ENCODE measurements at places on chromosomes 16 and 17. TPM values are rescaled to one million over a fixed set of nuclear protein-coding genes. Genes with fewer than 3 reads are reported as not detected.

The CES3 gene
- total RNA-seq = 0.29 TPM

The OR1A1 gene
- total RNA-seq = not detected

The SULT1A2 gene
- 2.9 TPM for total RNA-seq

The DNAH9 gene
- 1.7 TPM for total RNA-seq

The C1QL1 gene
- 1.1 TPM for total RNA-seq

The NOS2 gene
- 0.23 TPM for total RNA-seq

The ACAP1 gene
- 12.7 TPM for total RNA-seq

The KREMEN2 gene
- not detected for total RNA-seq

The ST6GALNAC2 gene
- total RNA-seq = 28.7 TPM

DNA sequence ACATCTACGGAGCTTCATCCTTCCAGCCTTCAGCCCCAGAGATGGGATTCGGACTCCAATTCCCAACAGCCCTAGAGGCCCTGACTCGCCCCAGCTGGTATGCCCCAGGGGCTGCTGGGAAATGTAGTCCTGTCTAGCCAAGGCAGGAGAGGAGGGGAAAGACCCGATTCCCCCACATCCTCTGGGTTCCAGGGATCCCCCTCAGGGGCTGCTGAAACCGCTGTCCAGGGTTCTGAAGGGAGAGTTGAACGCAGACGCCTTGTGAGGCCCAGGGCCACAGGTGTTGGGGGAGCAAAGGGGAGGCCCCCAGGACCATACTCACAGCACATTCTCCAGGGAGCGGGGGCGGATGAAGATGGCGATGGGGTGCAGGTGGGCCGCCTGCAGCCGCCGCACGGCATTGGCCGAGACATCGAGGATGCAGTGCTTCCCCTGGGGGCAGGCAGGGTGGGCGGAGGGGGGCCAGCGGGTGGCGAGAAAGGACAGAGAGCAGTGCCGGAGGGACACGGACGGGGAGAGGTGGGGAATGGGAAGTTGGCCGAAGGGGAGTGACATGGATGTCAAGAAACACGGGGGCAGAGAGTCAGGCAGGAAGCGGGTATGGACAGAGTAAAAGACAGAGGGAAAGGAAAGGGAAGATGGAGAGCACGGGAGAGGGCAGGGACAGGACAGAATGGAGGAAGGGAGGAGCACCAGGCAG is 12.6 kb upstream of the ASGR1 start:
- no peak for DNase-seq

DNA sequence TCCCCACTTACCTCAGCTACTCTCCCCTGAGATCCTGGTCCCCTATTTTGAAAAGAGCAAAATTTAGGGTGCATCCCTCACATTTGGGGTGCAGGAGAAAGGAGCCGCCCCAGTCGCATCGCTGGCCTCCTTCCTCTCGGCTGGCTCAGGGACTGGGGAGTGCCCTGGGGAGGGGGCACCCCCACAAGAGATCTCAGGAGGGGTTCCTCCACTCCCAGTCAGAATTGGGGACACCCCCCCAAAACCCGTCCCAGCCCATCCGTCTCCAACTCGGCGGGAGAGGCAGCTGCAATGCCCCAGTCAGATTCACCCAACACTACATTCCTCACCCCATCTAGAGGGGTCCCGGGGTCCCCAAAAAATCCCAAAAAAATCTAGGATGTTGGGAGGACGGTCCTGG is 3.5 kb upstream of the BCL6B start:
- peak; percentile 44 for DNase-seq

GRCh38 chr16:28951410-28951943 is 740 bp downstream of the NFATC2IP start:
- peak; percentile 51 for DNase-seq

DNA sequence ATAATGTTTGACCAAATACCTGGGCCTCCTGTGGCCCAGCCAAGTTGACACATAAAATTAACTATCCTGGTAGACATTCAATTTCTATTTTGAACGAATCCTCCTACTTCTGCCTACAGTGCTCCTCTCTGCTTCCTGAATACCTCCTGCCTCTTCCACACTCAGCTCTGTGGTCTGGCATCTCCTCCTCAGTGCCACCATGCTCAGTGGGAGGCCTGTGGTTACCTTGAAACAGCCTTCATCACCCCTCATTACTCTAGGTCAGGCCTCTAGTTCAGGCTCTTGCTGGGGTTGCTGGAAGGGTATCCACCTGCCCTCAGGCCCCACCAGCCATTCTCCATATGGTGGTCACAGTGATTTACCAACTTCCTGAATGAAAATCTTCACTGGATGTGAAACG is 5.1 kb downstream of the LYRM9 start:
- no peak for DNase-seq

DNA sequence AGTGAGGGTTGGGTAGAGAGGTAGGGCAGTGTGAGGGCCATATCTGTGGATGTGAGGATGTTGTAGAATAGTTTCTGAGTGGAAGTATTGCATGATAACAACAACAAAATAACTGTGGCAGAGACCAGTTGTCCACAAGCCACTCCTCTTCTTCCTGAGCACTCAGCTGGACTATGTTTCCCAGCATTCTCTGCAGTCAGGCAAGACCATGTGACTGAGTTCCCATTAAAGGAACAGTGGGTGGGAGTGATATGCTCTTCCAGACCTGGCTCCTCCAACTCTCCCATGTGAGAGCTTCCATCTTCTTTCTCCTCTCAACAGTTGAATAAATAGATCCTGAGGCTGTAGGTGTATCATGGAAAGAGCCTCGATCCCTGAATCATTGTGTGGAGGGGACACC is 272.4 kb downstream of the CBLN1 start:
- DNase-seq = no peak

GRCh38 chr16:80117556-80118130 is 423.1 kb upstream of the DYNLRB2 start:
- DNase-seq = no peak

- no peak for DNase-seq
Observed at GRCh38 chr16:29644338-29644857, 18.6 kb upstream of the SPN start.

DNA sequence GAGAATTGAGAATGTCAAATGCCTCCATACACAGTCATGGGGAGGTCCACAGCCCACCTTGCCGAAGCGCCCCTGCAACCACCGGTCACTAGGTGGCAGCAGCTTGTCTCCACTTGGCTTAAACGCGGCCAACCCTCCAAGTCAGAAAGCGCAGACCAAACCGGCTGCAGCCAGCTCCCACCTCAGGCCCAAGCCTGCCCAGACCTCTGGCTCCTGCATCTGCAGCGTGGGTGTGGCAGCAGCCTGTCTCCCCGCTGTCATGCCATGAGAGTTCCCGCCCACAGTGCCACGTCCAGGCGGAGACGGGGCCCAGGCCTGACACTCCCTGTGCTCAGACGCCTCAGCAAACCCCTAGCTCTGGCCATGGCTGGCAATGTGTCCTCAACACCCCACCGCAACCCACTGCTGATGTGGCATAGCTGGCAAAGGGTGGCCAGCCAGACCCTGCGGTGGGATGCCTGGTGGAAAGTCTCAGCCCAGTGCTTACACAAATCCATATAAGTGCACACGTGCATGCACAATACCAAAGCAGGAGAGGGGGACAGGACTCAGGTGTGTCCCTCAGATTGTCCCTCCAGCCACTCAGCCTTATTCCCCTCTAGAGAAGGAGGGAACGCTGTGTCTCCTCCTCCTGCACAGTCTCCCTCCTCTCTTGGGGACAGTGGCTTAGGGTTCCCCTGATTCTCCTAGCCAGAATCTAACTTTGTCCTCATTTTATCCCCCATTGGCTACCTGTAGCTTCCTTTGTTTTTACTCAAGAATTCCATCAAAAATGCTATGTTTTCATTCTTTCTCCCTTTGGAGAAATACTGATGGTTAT is 10.9 kb downstream of the COPZ2 start:
- peak; percentile 95 for DNase-seq

DNA sequence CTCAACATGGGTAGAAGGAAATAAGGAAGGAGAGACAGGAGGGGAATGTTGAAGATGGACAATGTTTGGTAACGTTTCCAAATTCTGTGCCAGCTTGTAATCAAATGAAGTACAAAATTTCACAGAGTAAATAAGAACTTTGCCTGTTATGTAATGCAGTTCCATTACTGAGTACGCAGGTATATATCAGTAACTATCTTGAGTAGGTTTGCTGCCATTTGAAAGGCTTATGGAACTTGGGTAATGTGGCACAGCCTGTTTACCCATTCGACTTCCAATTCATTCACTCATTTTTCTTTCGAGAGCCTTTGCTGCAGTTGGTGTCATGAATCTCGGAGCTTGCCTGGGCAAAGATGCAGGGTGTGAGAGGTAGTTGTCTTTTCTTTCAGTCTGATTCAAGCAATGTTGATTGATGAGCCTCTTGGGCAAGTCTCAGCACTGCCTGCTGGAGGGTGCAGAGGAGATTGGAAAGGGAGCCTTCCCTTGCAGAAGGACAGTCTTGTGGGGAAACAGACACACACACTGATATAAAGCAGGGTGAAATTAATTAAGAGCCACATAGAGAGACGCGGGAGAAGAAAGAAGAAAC is 53.4 kb downstream of the ZNF18 start:
- DNase-seq = no peak

DNA sequence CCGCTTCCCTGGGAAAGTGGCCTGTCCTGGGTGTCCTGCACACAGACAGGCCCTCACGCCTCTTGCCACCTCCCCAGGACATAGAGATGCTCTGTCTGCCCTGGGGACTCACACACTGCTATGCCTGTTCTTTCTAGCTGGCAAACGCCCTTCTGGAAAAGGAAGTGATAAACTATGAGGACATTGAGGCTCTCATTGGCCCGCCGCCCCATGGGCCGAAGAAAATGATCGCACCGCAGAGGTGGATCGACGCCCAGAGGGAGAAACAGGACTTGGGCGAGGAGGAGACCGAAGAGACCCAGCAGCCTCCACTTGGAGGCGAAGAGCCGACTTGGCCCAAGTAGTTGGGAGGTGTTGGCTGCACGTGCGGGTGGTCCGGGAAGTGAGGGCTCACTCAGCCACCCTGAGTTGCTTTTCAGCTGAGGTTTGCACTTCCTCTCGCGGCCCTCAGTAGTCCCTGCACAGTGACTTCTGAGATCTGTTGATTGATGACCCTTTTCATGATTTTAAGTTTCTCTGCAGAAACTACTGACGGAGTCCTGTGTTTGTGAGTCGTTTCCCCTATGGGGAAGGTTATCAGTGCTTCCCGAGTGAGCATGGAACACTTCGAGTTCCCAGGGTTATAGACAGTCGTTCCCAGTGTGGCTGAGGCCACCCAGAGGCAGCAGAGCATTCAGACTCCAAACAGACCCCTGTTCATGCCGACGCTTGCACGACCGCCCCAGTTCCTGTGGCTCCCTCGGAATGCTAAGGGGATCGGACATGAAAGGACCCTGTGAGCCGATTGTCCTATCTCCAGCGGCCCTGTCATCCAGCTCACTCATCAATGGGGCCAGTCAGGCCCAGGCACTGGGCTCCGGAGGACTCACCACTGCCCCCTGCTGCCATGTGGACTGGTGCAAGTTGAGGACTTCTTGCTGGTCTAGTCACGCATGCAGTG is 3.5 kb upstream of the RPL13 start:
- DNase-seq = peak; percentile 74

GRCh38 chr17:41466988-41467387 is at the start of gene KRT32:
TSS of gene KRT32 (minus strand) at chr17:41467386. CDS start at chr17:41467325, 61 bp downstream.
- no peak for DNase-seq

- DNase-seq = no peak
Observed at GRCh38 chr16:54879681-54880080, 51.0 kb upstream of the IRX5 start.

- no peak for DNase-seq
Observed at GRCh38 chr16:9526791-9527190, 435.3 kb downstream of the HAPSTR1 start.

DNA sequence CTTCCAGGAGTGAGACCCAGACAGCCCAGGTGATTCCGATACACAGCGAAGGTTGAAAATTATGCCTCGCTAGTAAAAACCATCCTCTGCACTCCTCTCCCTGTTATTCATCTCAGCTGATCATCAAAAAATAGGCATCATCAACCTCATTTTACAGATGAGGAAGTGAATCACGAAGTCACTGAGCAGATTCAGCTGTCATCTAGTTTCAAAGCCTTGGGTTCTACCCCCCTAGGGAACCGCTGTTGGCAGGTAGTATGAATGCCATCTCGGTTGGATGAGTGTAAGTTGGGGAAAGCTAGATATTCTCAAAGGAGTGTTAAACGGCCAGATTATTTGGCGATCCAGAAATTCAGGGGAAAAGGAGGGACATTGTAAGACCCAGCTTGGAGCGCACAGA is 2.0 kb downstream of the CRYM start:
- DNase-seq = no peak

GRCh38 chr16:70713342-70713741 is 27.5 kb upstream of the MTSS2 start:
- no peak for DNase-seq

- no peak for DNase-seq
Observed at GRCh38 chr17:43820759-43821158, 12.2 kb downstream of the MPP3 start.

DNA sequence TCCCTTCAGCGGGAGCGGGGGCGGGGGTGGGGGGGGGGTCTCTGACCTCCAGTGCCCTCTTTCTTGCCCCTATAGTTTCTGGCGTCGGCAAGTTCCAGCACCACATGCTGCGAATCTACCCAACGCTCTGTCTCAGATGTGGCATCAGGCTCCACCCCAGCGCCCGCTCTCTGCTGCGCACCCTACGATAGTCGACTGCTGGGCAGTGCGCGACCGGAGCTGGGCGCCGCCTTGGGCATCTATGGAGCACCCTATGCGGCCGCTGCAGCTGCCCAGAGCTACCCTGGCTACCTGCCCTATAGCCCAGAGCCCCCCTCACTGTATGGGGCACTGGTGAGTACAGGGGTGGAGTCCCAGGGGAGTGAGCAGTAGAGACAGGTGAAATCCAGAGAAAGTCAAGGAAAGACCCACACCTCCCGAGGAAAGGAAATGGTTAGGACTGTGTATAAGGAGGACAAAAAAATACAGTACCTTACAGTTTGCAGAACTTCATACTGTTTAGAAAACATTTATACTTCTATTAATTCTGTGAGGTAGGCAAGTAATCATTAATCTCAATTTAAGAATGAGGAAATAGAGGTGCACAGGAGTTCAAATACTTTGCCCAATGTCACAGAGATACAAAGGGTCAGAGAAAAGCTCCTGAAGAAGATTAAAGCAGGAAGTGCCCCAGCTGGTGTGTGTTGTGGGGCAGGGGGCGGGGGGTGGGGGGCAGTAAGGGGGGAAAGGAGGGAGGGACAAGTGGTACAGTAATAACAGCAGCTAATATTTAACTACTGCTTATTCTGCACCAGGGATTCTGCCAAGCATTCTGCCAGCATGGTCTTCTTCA is 2.5 kb downstream of the IRX6 start:
- no peak for DNase-seq

- no peak for DNase-seq
Observed at GRCh38 chr16:62386411-62386810, 350.2 kb upstream of the CDH8 start.

GRCh38 chr17:8158267-8159031 is 4.3 kb downstream of the VAMP2 start:
- peak; percentile 94 for DNase-seq

- DNase-seq = peak; percentile 49
Observed at GRCh38 chr16:47143677-47144558, at the start of gene NETO2. TSS of gene NETO2 (minus strand) at chr16:47143945. CDS start at chr16:47143612, 333 bp downstream.

DNA sequence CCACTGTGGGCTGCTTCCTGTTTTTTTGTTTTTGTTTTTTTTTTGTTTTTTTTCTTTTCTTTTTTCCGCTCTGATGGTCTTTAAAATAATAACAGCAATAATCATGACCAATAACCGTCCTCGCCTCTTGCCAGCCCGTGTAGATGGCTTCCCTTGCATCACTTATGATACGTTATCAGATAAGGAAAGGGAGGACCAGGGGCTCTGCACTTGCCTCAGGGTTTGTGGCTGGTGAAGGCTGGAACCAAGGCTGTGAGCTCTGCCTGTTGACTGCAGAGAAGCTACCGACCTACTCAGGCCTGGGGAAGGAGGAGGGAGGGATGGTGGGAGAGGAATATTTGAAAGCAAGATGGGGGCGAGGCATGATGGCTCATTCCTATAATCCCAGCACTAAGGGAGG is 114.0 kb upstream of the SDK2 start:
- no peak for DNase-seq

GRCh38 chr17:48542114-48542656 is 2.7 kb downstream of the HOXB2 start:
- no peak for DNase-seq

All from ureter (tissue), 1 donor.